ENCODE measurements at places on chromosomes 3 and 15.

GRCh38 chr3:71681224-71681668 is 44.0 kb downstream of the EIF4E3 start:
- no peak for DNase-seq

GRCh38 chr3:127758013-127758412 is 64.3 kb downstream of the MGLL start:
- DNase-seq = no peak

- DNase-seq = peak; percentile 13
These were observed 149.4 kb upstream of the SLC6A11 start for GRCh38 chr3:10666621-10667020.

GRCh38 chr3:52222319-52223221 is 2.9 kb downstream of the TLR9 start:
- no peak for DNase-seq

DNA sequence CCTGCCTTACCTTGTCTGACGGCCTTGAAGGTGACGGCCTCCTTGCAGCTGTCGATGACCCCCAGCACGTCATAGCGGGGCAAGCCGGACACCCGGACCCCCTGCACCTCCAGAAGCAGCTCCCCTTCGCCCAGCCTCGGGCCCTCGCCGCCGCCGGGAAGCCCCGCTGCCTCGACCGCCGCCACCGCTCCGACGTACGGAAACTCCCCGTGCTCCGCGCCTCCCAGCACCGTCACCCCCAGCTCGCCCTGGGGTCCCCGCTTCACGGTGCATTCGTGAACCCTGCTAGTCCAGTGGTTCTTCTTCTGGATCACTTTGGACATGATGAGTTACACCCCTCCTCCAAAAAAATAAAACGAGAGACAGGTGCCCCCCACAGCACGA is 740 bp downstream of the MAGI1 start:
- DNase-seq = no peak
